GF-D8 (cell line): ENCODE measurements at places on chromosomes 13 and 19.
A peak's percentile ranks its signal among the peaks of the same experiment; 100 is the strongest.

DNA sequence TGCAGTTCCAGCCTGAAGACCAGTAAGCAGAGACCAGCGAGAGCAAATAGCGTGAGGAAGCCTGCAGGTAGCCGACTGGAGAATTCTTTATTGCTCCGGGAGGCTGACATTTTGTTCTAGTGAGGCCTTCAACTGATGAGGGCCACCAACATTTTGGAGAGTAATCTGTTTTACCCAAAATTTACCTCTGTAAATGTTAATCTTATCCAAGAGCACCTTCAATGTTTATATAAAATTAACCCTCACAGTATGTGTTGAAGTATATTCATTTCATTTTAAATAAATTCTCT lies 546.4 kb upstream of the SLITRK5 start:
- DNase-seq: no peak

- no peak for DNase-seq
Observed at GRCh38 chr19:10692673-10693264, 8.5 kb upstream of the QTRT1 start.

DNA sequence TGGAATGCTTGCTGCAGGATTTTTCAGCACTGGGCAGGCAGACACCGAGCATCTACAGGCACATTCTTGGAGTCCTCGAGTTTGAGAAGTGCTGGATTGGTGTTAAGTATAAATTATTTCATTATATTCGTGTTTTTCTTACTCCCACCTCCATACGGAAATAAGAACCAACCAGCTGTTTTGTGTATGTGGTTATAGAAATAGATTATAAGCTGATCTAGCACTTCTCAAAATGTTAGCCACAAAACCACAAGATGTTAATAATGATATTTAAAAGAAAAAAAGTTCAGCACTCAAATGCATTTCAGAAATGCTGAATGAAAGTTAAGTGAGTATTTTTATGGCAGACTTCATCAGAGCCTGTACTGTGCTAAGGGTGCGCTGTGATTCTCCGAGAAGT lies 24.0 kb upstream of the TEX29 start:
- no peak for DNase-seq

GRCh38 chr13:50708461-50708860 lies 135.0 kb downstream of the DLEU7 start:
- DNase-seq: peak; percentile 83

DNA sequence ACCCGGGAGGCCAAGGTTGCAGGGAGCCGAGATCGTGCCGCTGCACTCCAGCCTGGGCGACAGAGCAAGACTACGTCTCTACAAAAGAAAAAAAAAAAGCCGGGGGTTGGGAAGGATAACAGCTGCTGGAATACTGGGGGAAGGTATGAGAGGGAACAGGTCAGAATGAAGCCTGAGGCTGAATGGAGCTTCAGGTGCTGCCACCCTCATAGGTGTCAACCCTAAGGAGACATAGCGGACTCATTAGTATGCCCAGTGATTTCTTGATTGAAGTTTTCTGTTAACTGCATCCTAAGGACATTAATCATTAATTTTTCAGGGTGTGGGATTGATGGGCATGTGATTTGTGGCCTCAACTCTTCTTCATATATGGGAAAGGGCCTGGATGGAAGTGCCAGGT lies 6.0 kb downstream of the SMARCA4 start:
- no peak for DNase-seq

DNA sequence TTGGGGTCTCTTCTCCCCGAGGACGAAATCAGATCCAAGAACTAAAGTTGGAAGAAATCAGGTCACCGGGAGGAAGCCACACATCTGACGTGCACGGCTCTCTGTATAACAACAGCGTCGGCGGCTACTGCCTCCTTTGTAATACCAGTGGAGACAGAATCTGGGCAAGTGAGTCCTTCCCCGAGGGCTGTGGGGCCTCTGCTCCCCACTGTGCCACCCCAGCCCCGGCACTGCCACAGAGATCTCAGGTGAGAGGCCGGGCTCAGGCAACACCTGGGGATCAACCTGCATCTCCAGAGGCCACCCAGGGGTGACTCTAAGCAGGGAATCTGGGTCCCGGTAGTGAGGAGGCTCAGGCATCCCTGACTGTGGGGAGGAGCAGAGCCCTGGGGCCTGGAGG lies 33.7 kb upstream of the C13orf46 start:
- DNase-seq: no peak

DNA sequence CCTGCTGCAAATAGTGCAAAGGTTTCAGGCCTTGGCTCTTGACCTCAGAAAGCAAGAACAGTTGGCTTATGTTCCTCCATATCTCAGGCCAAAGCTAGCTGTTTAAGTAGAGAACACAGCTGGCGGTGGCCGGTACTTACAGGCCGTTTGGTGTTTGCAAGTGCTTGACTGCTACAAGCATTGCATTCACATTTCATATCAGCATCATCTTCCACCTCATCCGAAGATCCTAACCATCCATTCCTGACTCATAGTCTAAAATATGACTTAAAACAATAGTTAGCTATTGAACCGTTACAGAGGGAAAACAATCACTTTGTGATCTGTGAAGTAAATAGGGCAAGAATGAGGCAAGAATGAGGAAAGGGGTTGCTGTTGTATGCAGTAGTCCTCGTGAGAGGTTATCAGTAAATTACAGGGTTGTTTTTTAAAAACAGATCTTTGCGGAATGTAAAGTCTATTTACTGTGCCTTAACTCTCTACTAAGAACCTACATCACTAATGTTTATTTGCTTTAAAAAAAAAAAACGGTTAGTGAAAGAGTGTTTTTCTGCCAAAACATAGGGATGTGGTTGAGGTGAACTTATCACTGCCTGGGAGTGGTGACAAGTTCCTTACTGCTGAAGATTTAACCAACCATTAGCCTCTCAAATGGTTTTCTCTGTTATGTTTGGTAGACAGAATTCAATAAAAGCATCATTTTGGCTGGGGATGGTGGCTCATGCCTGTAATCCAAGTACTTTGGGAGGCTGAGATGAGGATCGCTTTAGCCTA lies 21.6 kb upstream of the WDR88 start:
- DNase-seq: no peak

GRCh38 chr19:17292301-17293074 lies 10.7 kb downstream of the ABHD8 start:
- DNase-seq: peak; percentile 49
